A172 (cell line): ENCODE measurements at places on chromosomes 4 and X.
A peak's percentile ranks its signal among the peaks of the same experiment; 100 is the strongest.

- DNase-seq = no peak
Measured at GRCh38 chr4:98466868-98467599, 191.4 kb downstream of the TSPAN5 start.

DNA sequence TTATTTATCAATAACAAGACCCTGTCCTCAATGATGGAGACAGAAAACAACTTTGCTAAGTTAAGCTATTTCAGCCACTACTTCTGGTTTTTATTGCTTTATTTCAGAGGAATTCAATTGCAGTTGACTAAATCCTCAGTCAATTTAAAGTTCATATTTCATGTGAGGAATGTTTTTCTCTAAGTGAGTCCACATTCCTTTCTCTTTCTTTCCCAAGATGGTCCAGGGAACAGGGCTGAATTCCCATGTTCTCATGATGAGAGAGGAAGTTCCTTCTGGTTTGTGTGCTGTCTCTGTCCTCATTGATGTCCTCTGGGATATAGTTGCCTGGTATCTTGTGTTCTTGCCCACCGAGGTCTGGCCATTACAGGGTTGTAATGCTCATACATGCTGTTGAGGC is 117.2 kb downstream of the SLIT2 start:
- DNase-seq = no peak

- no peak for DNase-seq
Measured at GRCh38 chr4:74890341-74890740, 42.6 kb upstream of the PARM1 start.

- DNase-seq = peak; percentile 0
Measured at GRCh38 chrX:102723456-102723855, 2.9 kb downstream of the GPRASP3 start.

GRCh38 chr4:174134361-174134760 is 149.1 kb downstream of the FBXO8 start:
- no peak for DNase-seq

DNA sequence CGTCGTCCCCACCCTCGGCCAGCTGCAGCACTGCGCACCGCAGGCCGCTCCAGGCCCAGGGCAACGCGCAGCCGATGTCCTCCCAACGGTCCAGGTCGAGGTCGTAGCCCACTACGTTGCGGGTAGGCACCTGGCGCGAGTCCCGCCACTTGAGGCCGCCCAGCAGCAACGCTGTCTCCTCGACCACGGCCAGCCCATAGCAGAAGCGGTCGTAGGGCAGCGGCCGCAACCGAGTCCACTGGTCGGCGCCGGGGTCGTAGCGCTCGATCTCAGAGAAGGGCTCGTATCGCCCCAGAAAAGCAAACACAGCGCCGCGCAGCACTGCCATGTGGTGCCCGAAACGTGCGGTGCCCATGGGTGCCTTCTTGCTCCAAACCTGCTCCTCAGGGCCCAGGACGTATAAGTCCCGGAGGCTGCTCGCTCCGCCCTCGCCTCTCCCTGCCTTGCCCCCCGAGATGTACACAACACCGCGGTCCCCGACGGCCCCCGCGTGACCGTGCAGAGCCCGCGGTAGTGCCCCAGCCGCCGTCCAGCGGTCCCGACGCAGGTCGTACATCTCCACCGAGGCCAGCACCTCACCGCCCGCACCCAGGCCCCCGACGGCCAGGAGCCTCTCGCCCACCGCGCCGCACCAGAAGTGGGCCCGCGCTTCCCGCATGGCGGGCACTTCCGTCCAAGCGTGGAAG is 2.1 kb downstream of the KLHL34 start:
- no peak for DNase-seq
